ENCODE measurements at places on chromosomes 16 and 17. TPM values are rescaled to one million over a fixed set of nuclear protein-coding genes. Genes with fewer than 3 reads are reported as not detected.

DNA sequence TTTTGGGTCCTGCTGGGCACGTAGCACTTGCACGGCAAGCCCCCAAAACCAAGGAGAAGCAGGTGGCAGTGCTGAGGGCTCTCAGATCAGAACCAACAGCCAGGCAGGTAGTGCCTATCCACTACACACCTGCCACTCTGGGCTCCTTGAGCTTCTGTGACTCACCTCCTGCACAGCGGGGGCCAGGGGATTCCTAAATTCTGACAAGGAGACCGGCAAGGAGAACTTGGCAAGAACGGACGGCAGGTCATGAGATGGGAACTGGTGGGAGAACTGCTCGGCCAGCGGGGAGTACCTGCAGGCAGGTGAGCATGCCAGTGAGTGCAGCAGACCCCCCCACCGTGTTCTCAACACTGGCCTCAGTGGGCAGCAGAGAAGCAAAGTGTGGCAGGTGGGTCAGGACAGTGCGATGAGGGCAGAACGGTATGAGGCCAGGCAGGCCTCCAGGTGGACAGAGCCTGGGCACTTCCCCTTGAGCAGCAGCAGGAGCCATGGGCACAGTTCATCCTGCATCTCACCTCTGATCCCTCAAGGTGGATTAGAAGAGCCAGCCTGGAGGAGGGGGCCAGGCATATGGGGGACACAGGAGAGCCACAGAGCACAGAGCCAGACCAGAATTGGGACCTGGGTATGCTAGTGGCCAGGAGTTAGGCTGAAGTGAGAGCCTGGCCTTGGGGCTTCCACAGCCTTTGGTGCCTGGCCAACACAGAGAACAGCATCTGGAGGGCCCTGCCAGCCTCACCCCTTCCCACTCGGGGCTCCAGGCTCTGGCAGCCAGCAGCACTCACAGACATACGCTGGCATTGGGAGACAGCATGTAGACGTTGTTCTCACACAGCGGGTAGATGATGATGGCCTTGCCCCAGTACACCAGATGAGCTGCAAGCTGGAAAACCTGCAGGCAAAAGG is 14.7 kb downstream of the MPG start:
- no peak for DNase-seq

DNA sequence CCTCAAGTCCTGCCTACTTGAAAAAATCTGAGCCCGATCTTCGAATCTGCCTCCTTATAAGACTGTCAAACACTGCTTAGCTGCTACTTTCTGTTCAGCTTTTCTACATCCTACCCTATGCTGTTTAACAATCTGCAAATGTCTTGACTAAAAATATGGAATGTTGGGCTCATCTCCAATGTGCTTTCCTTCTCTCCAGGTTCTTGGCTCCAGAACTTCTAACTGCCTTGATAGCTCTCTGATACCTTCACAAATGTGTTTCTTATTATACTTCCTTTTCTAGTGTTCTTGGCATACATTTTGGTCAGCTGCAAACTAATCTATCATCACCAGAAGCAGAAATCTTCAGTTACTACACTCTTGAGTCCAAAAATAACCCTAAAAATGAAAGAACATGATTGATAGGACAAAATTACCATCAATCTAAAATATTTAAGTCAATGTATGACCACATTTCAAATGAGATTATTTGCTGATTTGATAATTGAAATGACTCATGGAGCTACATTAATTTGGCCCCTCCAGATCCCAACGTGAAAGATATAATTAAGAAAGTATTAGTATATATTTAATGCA is 372.3 kb upstream of the MON1B start:
- no peak for DNase-seq

DNA sequence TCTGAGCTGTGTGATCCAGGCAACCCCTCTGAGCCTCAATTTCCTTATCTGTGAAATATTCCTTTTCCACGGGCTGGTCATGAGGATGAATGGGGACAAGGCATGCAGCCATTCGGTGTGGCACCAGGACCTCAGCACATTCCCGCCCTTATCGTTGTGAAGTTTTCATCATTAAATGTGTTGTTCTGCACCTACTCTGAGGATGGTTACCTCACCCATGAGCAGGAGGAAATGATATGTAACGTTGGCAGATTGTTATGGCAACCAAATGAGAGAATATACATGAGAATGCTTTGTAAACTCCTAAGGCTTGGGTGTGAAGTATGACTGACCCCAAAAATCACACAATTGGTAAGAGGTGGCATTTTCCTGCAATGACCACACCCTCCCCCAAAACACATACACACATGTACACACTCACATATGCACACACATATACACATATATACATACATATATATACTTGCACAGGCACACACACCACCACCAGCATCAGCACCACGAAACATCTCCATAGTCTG is 39.5 kb downstream of the SMARCE1 start:
- DNase-seq: no peak

- peak; percentile 71 for DNase-seq
Observed at GRCh38 chr17:35082073-35082657, 18.7 kb upstream of the RFFL start.

DNA sequence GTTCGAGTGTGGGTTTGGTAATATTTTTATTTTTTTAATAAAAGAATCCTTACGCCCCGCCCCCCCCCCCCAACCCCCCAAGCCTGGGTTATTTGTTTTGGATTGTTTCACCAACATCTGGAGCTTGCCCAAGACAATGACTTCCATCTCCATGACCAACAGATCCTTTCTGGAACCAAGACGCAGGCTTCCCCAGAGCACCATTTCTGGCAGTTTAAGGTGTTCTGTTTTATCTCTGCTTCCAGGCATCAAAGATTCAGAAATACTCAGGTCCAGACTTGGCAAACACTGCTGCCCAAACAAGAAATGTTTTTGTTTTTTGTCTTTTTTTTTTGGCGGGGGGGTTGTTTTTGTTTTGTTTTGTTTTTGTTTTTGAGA is 56.1 kb downstream of the PLXDC1 start:
- DNase-seq: no peak

GRCh38 chr16:57087003-57087402 is 5.4 kb upstream of the CPNE2 start:
- no peak for DNase-seq

DNA sequence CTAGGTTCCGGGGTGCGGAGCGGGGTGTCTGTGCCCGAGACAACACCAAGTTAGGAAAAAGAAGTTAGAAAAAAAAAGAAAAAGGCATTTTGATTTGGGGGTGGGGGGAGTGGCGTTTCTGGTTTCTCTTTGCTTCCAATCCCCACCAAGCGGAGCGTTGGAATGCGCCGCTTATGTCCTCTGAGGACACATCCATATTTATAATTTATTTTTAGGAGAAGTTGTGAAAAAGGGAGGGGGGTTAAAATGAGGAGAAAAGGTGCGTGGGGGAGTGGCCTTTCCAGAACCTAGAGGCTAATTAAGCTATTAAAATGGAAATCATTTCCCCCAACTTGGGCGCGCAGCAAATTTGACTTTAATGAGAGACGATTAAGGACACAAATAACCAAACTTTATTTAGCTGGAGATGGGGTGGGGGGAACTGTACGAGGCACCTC is 232.1 kb downstream of the MRTFB start:
- peak; percentile 52 for DNase-seq

DNA sequence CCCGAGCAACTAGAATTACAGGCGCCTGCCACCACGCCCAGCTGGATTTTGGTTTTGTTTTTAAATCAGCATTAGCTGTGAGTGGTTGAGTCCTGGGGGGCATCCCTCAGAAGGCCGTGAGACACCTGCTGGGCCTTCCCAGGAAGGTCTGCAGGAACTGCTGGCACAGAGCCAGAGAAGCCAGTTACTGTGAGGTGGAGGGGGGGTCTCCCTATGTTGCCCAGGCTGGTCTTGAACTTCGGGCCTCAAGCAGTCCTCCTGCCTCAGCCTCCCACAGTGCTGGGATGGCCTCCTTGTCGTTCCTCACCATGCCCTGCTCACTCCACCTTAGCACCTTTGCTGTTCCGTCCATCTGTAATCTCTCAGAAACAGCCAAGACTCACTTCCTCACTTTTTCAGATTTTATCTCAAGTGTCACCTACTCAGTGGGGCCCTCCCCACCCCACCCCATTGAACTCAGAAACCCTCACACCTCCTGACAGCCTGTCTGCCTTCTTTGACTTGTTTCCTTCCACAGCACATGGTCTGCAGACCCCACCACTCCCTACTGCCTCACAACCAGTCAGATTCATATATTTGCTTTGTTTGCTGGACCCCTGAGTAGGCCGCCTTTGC is 62.3 kb downstream of the WSB1 start:
- DNase-seq: no peak

- no peak for DNase-seq
Observed at GRCh38 chr17:47200325-47200664, 8.9 kb upstream of the MYL4 start.

GRCh38 chr16:48522041-48522440 is 87.9 kb downstream of the N4BP1 start:
- no peak for DNase-seq

DNA sequence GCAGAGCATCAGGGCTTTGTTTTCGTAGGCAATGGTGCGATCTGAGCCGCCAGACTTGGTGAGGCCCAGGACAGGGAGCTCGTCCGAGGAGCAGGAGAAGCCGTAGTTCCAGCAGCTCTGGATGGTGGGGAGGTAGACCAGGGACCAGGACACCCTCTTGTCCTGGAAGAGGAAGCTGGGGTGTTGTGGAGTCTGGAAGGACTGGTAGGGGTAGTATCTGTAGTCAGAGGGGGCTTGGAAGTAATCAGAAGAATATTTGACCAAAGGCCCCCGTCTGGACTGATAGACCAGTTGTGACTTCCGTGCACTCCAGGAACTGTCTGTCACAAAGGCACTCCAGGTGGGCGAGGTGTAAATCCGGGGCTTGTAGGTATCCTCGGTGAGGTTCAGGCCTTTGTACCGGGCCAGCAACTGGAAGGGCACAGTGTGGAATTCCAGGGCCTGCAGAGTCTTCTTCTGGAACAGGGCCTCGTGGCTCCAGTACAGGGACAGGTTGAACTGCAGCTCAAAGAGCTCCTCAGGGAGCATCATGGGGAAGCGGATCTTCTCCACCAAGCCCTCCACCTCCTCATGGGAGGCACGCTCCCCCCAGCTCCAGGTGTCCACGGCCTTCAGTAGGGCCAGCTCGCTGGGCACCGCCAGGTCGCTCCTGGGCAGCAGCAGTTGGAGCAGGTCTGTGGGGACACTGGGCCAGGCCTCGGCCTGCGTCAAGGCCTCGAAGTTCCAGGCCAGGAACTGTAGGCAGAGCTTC is 7.8 kb downstream of the LGALS3BP start:
- no peak for DNase-seq

GRCh38 chr17:46911311-46911710 is 11.6 kb upstream of the GOSR2 start:
- DNase-seq: peak; percentile 40

DNA sequence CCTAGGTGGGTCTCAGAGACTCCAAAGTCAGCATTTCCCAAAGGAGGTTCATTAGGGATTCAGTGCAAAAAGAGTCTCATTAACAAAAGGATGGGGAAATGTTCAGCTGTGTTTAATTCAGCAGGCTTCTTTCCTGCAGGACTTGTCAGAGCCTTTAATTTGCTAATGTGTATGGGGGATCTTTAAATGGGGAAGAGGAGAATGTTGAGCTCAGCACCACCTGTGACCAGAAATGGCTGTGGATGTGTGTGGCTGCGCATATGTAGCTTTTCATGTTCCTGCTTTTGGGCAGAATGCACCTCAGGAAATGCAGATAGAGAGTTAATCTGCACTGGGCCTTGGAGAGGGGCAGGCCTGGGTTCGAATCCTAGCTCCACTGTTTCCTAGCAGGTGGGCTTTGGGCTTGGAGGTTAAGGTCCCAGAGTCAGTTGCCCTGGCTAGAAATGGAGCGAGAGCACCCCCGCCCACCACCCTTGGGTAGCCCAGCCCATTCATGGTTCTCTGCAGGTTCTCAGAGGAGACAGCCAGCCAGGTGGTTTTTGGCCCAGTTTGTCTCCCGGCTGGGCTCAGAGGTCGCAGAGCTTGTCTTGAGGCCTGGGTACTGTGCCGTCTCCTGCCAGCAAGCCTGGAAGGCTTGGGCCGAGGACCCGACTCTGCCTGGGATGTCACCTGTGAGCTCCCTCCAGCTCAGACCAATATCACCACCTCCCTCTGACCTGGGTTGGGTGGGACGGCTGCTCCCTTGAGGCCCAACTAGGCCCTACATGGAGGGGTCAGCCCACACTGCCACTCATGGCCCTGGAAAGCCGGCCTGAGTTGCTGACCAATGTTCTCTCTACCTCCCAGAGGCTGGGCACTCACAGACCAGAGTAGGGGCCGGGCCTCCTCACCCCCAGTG is 9.3 kb downstream of the ADCY7 start:
- no peak for DNase-seq

DNA sequence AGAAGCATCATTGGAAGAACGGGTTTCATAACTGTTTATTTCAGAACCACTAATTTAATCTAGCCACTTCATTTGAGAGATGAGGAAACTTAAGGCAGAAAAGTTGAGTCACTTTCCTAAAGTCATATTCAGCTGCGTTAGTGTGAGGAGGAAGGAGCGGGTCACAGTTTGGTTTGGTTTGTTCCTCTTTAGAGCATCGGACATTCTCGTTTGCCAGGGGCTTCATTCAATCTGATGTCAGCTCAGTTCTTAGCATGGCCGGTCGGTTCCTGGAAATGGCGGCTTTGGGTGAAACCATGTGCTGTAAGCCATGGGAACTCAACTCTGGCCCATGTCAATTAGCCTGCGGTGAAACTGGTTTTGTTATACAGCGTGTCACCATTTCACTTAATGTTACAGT is 186.5 kb downstream of the LGALS9B start:
- DNase-seq: no peak

PNPO gene
- total RNA-seq: 29.3 TPM

GPR142 gene
- not detected for total RNA-seq

PLCG2 gene
- 0.05 TPM for total RNA-seq

PRDM7 gene
- not detected for total RNA-seq

KRT20 gene
- not detected for total RNA-seq

Measured in myocyte (in vitro differentiated cells).